Stimulated activated CD4-positive, alpha-beta T cell treated with anti-CD3 and anti-CD28 coated beads, Interleukin-2, amount 100 ng/mL, for 4 hours (primary cell): ENCODE measurements at places on chromosomes 2 and 18.

GRCh38 chr2:152861349-152861942 is 143.0 kb downstream of the ARL6IP6 start:
- DNase-seq = no peak

- DNase-seq = no peak
Observed at GRCh38 chr2:180352620-180353019, 345.5 kb upstream of the CWC22 start.

DNA sequence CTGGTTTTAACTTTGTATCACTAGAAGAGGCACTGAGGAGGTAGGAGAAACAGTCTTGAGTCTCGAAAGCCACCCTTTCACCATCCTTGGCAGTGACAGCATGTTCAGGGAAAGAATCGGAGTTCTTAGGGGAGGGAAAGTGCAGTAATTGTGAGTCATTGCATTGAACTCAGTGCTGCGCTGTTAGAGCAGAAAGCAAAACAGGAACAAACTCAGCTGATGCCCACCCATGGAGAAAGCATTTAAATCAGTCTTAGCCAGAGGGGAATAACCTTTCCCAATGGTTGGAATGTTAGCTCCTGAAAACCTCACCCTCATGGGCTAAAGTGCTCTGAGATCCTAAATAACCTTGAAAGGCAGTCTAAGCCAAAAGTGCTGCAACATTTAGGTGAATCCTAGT is 845.6 kb upstream of the CNTNAP5 start:
- no peak for DNase-seq

DNA sequence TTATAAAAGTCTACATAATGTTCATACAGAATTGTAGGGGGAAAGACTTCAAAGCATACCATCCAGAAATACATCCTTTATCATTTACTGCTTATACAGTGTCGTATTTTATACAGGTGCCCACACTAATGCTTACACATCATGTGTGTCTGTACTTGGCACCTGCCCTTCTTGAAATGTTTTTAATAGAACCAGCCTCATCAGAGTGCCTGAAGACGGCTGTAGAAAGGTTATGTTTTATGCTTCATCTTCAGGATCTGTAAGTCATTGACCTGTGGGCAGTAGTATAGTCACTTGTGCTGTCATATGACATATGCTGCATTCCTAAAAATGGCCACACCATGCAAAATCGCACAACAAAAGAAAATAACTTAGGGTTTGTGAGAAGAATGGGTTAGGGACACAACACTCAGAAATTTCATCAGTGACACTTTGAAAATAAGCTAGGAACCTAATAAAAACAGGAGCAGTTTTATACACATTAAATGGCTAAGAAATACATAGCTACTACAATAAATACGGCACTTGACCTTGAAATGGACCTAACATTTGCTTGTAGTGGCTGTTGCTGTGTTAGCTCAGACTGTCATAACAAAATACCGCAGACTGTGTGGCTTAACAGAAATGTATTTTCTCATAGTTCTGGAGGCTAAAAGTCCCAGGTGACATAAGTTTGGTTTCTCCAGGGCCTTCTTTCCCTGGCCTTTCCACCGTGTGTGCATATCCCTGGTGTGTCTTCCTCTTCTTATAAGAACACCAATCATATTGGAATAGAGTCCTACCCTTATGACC is 112.6 kb downstream of the CERS6 start:
- no peak for DNase-seq

GRCh38 chr2:230908092-230908594 is 16.9 kb downstream of the GPR55 start:
- DNase-seq = no peak

- DNase-seq = no peak
Observed at GRCh38 chr2:98515250-98515991, 70.8 kb downstream of the INPP4A start.

DNA sequence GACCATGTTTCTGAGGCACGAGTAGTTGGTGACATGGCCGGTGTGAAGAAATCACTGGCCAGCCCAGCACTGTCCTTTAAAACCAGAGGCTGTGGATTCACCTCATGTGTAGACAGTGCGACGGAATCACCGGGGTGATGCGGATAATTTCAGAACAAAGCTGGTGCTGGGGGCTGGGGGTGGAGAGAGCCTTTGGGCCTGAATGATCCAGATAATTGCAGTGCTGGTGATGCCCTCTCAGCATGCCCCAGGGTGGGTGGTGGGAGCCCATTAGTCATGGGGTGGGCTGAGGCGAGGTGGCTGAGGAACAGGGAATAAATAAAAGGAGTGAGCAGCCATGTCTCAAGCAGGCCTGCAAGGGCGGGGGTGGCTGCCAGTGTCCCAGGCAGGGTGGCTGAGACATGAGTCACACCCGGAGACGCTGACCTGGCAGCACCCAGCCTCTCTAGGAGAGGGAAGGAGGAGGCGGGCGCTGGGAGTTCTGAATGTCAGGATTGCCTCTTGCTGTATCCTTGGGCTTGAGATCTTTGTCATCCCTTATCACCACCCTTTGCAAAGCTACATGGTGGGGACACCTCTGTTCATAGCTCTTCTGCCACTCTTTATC is 151.1 kb upstream of the MSH6 start:
- no peak for DNase-seq

- DNase-seq = no peak
Observed at GRCh38 chr2:196335221-196335634, 163.8 kb upstream of the STK17B start.

GRCh38 chr2:157355618-157356017 is 30.0 kb upstream of the ERMN start:
- DNase-seq = no peak

GRCh38 chr18:27921904-27922751 is 254.8 kb downstream of the CDH2 start:
- no peak for DNase-seq

DNA sequence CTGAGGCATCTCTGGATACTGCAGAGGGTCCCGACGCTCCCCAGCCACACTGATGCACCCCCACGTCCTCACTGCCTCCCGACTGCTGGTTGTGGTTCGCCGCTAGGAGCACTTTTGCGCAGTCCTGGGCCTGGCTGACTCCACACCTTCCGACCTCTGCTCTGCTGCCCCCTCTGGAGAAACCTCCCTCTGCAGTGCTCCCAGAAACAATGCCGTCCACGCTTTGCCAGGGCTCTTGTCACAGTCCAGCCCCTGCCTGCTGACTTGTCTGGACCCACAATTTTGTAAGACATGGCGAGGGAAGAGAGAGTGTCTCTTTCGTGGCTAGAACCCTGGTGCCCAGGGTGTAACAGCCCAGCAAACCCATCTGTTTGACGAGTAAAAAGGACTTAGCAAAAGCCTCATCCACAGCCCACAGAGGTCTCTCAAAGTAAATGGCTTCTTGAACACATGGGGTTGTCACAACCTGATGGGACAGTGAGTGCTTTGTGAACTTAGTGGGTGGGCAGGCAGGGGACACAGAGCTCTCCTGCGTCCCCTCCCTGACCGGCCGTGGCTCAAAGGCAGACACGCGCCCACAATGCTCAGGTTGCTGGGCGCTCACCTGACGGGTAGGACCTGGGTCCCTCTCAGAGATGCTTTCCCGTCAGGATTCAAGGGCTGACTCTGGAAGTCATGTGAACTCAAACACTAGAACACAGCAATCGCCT is 4.0 kb downstream of the COPS9 start:
- DNase-seq = no peak

GRCh38 chr2:58146707-58147106 is 94.4 kb downstream of the FANCL start:
- peak; percentile 10 for DNase-seq

GRCh38 chr2:171966235-171966634 is 33.5 kb upstream of the METAP1D start:
- no peak for DNase-seq

GRCh38 chr2:39202639-39203369 is 41.0 kb downstream of the CDKL4 start:
- DNase-seq = no peak

- DNase-seq = no peak
Observed at GRCh38 chr2:36707050-36707449, 10.5 kb downstream of the VIT start.

DNA sequence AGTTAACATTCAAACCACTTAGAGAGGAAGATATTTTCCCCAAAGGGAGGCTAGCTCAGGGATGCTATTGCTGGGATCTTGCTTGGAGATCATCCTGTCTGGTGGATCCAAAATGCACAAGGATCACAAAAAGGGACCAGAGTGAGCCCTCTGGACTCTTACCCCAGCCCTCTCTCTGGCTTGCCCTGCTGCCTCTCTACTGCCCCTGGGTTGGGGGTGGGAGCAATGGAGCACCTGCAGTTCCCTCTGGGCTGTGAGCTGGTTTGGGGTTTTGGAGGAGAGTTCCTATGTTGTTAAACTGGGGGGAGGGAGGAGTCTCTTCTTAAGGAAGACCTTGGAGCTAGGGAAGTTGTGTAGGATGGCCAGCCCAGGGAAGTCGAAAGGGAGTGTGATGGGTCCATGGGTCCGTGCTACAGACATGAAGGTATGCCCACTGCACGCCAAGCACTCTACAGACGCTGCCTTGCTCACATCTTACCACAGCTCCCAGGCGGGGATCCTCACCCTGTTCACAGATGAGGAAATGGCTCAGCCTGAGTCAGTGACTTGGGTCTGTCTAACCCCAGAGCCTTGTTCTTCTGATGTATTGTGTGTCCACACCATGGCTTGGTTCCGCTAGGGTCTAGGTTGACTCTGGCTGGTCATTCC is 3.8 kb downstream of the LBH start:
- peak; percentile 60 for DNase-seq

GRCh38 chr2:241133436-241133820 is 15.8 kb downstream of the PASK start:
- DNase-seq = no peak

GRCh38 chr2:109331896-109332848 is 203.2 kb downstream of the SH3RF3 start:
- DNase-seq = no peak

DNA sequence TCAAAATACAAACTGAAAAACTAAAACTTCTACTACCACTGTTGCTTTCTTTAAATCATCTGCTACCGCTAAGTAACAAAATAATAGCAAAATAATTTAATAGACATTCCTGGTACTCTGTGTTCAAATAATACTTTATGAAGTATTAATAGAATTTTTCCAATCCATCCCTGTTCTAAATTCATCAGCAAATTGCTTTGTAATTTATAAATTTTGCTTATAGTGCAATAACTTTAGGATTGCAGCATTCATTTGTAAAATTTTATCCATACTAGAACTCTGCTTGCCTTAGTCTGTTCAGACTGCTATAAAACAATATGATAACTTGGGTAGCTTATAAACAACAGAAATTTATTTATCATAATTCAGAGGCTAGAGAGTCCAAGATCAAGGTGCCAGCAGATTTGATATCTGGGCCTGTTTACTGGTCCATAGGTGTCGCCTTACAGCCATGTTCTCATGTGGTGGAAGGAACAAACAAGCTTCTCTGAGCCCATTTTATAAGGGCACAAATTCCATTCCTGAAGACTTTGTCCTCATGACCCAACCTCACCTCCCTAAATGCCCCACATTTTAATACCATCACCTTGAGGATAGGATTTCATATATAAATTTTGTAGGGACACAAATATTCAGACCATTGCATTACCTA is 415.1 kb upstream of the MAP2 start:
- DNase-seq = no peak

- DNase-seq = no peak
Observed at GRCh38 chr2:133163111-133163510, 405.2 kb downstream of the NCKAP5 start.

- no peak for DNase-seq
Observed at GRCh38 chr2:218924757-218925156, 34.7 kb upstream of the CDK5R2 start.

- no peak for DNase-seq
Observed at GRCh38 chr2:154375579-154375931, 322.9 kb upstream of the KCNJ3 start.

- DNase-seq = no peak
Observed at GRCh38 chr18:76315722-76316230, 179.3 kb downstream of the ZNF516 start.

- no peak for DNase-seq
Observed at GRCh38 chr2:195861821-195862220, 204.8 kb downstream of the SLC39A10 start.

DNA sequence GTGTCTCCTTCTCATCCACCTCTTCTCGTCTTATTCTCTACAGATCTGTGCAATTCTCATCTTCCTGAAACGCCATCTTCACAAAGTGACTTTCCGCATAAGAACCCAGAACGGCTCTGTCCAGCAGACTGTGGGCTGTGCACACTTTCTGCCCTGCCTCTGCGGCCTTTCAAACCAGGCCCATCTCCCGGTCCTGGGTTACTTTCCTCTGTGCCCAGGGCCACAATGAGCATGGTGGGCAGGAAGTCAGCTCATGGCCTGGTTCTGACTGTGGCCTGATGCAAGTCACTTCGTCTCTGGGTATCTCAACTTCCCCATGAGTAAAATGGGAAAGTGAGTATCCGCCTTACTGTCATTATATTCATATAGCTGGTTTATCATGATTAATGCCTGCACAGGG is 71.7 kb upstream of the TMEM200C start:
- DNase-seq = no peak

DNA sequence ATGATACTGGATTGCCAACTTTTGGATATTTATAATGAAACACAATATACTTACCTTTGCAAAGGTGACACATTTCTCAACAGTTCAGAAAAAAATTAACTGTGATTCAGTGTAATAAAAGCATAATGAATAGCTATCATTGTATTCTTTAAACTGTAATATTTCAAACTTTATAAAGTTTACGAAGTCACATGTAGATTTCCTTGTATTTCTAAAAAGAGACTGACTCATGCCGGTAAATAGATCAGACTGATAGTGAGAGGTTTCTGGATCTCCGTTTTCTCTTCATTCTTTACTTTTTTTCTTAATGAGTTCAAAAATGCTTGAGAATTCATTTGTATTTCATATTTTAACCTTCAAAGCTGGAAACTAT is 70.1 kb downstream of the EML4 start:
- DNase-seq = no peak

DNA sequence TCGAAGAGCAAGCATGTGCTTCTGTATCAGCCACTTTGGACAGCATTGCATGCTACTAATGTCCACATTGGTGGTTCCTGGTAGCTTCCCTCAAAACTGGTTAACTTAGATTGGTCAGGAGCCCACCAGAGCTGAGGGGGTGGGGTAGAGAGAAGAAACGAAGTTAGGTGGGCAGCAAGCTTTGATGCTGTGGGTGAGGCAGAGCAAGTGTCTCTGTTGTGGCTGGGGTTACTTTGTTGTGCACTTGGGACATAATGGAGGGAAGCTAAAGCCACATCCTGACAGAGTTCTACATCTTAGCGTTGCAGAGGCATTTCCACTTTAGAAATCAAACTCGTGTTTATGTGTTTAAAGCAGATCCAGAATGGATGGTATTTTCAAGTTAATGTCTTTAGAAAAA is 82.7 kb downstream of the FAM168B start:
- no peak for DNase-seq

DNA sequence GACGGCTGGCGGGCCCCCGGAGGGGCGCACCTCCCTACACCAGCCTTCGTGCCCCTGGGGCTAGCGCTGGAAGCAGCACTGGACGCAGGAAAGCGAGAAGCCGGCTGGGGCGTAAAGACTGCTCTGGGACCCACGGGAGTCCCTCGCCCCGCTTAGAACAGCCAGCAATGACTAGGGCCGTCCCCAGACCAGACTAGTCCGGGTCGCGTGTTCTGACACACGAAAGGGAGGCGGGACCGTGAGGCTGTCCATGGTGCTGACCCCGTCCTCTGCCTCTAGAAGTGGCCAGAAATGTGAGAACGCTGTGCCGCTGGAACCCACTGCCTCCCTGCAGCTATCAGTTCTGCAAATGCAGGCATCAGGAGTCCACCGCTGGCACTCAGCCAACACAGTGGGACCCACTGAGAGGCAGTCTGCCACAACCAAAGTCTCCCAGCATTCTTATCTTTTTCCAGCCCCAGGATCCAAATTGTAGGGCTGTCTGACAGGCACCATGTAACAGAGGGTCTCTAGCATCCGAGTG is at the start of gene UCN:
TSS of gene UCN (minus strand) at position 87 of the 523 bp plus-strand sequence. CDS start 550 bp downstream, outside the sequence.
- no peak for DNase-seq
